NCI-H1436 (cell line): ENCODE measurements at places on chromosomes 12 and 14.
A peak's percentile ranks its signal among the peaks of the same experiment; 100 is the strongest.

DNA sequence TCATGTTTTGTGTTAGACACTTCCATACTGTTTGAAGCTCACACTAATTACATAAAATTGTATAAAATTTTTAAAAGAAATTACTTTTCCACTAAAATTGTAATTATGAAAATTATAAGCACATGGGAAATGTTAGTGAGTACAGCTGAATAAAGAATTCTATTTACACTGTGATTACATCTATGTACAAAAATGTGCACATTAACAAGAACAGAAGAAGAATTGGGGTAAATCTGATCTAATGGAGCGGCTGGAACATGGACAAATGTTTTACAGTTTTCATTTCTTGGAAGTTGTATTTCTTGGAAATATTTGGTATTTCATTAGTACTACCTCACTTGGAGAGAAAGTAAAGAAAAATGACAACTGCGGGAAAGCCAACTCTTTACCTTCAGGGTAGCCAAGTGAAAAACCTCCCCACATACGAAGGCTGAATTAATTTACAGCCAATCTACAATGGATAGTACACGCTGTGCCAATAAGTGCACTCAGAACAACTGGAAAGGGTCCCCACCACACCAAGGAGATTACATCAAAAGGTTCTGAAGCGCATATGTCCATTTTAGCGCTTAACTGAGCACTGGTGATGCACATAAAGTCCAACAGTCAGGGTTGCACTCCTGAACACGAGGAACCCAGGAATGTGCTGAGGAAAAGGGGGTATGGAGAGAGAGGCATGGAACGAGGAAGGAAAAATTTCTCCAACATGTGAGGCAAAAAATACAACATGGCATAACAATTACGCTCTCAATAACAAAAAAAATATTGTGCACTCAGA is 17.5 kb downstream of the MED13L start:
- DNase-seq, result no peak

- DNase-seq, result no peak
Measured at GRCh38 chr14:102551995-102552705, 40.3 kb upstream of the RCOR1 start.

GRCh38 chr14:67576216-67576955 is 23.7 kb downstream of the PIGH start:
- DNase-seq, result no peak

DNA sequence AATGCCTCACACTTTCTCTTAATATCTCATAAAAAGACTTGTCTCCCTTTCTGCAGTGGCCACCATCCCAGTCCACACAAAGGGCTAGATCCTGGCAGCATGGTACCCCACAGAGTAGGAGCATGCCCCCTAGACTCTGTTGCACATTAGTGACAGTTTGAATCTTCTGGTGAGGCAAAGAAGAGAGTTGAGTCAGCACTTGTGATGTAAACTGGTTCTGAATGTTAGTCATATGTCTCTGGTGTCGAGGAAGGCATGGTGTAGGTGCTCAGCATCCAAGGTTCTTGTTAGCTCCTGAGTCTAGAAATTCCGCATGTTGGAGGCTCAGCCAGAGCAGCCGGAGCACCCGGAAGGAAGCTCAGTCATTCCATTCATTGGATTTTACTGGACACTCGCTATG is 9.8 kb downstream of the TTC9 start:
- no peak for DNase-seq

DNA sequence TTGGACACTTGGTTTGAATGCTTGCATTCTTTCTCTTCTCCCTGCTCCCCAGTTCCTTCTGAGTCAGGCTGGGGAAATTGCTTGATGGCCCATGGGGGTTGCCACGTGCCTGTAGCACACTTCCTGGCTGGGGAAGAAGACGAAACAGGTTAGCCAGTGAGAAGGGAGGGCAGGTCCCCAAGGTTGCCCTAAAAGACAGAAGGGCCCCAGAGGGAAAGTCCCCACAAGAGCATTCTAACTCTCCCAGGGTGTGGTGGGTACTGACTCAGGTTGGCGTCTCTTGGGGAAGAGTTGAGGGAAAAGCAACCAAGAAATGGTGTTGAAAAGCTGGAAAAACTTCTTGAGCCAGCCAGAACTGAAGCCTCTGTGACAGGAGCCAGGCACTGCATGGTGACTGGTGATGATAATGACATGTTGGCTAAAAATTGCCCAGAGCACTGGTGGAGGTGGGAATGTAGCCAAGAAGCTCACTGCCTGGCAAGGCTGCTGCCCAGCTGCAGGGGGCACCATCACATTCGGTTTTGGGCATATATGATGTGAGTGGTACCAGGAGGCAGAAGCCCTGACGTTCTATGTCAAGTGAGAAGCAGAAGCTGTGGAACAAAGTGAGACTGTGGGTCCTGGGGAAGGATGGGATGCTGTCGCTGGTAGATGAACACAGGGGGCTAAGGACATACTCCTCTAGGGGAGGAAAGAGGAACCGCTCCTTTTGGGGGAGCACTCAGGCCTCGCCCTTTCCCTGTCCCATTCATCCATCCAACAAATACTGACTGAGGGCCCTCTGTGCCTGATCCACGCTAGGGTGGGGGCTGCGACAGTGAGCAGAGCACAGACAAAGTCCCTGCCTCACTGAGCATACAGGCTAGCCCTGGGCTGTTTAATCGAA is 8.1 kb upstream of the RABGGTA start:
- DNase-seq, result peak; percentile 4

- DNase-seq, result no peak
Measured at GRCh38 chr14:21019366-21019765, 5.5 kb downstream of the NDRG2 start.

GRCh38 chr12:96419576-96420276 is 19.5 kb upstream of the CDK17 start:
- DNase-seq, result no peak

DNA sequence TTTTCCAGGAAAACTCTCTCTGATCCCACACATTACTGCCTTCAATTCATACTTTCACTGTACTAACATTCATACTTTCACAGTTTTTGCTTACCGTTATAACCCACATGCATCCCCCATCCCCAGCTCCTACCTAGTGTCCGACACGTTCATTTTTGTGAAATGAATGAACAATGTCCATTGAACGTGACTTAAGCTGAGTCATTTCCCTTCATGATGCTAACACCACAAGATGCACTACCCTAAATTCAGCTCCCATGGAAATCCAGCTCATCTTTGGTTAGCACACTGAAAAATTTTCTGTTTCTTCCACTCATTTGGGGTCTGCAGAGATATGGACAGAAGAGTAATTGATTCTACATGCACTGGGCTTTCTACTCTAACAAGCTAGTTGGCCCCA is 84.7 kb downstream of the GALNT4 start:
- no peak for DNase-seq

GRCh38 chr12:1781772-1782171 is 38.6 kb upstream of the LRTM2 start:
- no peak for DNase-seq

- no peak for DNase-seq
Measured at GRCh38 chr14:19873178-19873577, 1.8 kb upstream of the OR4K2 start.
